Stimulated activated CD8-positive, alpha-beta memory T cell treated with anti-CD3 and anti-CD28 coated beads, Interleukin-2, amount 100 ng/mL, for 1 hour (primary cell): ENCODE measurements at places on chromosomes 2 and 18.

- DNase-seq: no peak
Observed at GRCh38 chr2:226418521-226418920, 381.1 kb downstream of the IRS1 start.

- DNase-seq: no peak
Observed at GRCh38 chr2:159128191-159128590, 158.3 kb downstream of the WDSUB1 start.

GRCh38 chr2:24768013-24768412 lies 25.2 kb downstream of the PTRHD1 start:
- DNase-seq: no peak

GRCh38 chr2:112622528-112622849 lies 23.2 kb upstream of the SLC20A1 start:
- DNase-seq: no peak

DNA sequence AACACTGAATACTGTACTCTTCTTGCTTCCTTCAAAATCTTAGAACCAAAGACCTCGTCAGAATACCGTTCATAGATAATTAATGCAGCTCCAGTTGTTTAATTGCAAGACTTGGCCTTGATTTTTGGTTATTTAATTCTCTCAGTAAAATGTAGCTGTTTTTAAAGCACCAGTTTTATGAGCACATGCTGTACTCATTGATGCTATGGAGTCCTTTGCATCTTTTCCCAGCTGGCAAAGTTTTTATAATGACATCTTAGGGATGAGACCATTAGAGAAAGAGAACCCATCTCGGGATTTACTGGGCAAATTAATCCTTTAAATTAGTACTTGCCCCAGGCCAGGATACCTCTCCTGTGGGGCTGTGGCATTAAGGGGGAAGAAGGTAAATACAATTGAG lies 199.3 kb downstream of the MEMO1 start:
- DNase-seq: no peak

GRCh38 chr18:65632236-65632635 lies 118.6 kb upstream of the CDH7 start:
- no peak for DNase-seq

DNA sequence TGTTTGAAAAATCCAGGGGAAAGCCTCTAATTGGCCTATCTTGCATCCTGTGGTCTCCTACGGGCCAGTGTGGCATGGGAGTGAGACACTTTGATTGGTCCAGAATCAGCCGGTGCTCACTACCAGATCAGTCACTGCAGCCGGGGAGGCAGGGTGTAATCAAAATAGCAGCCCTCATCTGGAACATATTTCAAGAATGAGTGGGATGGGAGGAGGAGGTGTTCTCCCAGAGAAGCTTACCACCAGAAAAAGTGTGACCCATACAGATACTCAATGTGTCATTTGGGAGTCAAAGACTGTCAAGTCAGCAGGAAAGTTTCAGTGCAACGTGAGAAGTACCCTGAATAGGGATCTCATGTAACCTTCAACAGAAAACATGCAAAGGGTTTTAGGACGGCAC lies 393.9 kb upstream of the SLC14A2 start:
- DNase-seq: no peak

GRCh38 chr2:128593879-128594650 lies 275.4 kb upstream of the HS6ST1 start:
- no peak for DNase-seq

- DNase-seq: no peak
Observed at GRCh38 chr2:221060376-221060775, 511.7 kb downstream of the EPHA4 start.

DNA sequence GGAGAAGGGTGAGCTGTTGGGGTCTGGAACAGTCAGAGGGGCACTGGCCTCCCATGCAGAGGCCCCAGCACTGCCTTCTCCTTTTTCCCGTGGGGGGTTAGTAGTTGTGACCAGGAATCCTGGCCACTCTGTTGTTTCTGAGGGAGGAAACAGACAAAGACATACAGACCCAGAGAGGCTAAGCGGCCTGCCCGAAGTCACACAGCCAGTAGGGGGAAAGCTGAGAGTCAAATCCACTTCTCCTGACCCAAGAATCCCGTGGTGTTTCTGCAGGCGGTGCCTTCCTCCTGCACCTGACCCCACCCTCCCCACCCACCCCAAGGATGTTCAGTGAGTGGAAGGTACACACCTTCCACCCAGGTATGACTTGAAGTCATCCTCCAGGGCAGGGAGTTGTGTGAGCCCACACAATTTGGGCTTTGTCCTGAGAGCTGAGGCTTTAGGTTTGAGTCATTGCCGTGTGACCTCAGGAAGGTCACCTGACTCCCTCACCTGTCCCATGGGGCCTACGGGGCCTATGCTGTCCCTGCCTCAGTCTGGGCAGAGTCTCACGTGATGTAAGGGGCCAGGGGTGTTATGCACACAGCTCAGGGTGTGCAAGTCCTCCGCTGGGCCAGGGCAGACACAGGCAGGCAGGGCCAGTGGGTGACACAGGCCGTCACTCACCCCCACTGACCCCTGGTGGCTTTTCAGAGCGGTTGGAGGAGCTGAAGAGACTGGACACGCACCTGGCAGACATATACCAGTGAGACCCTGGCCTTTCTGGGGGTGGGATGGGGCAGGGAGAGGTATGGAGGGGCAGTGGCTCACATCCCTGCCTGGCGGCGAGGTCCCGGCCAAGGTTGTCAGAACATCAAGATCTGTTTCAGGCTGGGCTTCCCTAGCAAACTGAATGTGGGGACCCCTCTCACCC lies 5.0 kb downstream of the NT5DC4 start:
- no peak for DNase-seq

DNA sequence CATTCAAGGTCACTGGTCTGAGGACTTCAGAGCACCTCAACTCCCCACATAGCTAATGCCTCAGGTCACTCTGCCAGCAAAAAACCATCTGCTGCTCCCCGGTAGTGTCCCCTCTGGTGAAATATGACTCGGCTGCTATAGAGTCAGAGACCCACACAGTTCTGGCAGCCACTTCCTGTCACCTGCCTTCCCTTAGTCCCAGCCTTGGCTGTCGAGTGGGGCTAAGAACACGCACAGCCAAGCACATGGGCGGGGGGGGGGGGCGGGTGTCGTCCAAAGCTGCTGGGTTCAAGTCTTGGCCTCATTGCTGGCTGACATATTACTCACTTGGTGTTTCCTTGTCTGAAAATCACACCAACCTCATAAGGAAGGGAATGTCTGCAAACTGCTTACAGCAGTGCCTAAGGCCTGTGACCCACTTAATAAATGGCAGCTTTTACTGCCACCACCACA lies 37.5 kb downstream of the POLR1A start:
- no peak for DNase-seq

- no peak for DNase-seq
Observed at GRCh38 chr2:42906557-42907411, 114.4 kb upstream of the HAAO start.

DNA sequence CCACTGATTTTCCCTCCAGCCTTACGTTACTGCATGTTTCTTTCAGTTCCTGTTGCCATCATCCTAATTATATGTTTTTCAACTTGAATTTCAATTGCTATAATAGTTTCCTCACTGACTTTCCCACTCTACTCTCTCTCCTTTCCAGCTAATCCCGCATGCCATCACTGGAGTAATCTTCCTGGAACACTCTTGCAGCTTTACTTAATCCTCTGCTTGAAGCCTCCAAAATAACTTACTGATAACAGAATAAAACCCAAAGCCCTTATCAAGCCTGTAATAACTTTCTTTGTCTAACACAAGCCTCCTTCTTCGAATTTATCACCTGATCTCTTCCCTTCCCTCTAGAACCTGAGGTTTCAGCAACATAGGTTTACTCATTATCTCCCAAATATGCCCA lies 237.3 kb downstream of the LTBP1 start:
- no peak for DNase-seq
